Fibroblast of villous mesenchyme (primary cell): ENCODE measurements at places on chromosomes 4 and X. TPM values are rescaled to one million over a fixed set of nuclear protein-coding genes. Genes with fewer than 3 reads are reported as not detected.

- no peak for DNase-seq
Measured at GRCh38 chr4:142081025-142081424, 444.6 kb downstream of the IL15 start.

Gene C4orf51
- not detected in 2 replicates for total RNA-seq

- DNase-seq: no peak
Measured at GRCh38 chr4:150008546-150008945, 69.7 kb upstream of the DCLK2 start.

DNA sequence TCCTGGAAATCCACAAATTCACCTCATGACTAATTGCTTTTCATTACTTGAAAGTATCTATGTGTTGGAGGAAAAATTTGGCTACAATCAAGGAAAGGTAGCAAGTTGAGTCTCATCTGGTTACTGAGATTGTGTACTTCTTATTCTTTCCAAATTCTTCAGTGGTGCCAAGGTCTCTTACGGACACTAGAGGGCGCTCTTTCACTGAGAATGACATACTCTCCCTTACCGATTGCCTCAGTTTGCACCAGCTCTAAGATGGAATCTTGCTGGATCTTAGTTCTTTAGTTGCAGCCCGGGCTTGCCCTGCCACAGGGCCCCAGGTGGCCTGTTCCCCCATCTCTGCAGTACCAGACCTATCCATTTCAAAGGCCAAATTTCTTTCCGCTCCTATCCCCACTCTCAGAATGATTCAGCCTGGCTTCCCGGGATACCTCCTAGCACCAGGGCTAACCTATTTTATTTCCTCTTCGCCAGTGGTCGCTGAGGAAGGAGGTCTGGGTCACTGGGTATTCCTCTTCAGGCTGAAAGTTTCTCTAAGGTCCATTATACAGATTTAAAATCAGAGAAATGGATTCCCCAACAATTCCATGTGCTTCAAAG lies 24.6 kb upstream of the GPR50 start:
- DNase-seq: peak; percentile 51

Gene CRMP1
- total RNA-seq: under 0.01 TPM in 1 of 2 replicates, not detected in the other

- peak; percentile 14 for DNase-seq
Measured at GRCh38 chr4:25879991-25880651, 17.3 kb upstream of the SEL1L3 start.

GRCh38 chr4:52265781-52266525 lies 214.8 kb downstream of the SPATA18 start:
- DNase-seq: no peak

DNA sequence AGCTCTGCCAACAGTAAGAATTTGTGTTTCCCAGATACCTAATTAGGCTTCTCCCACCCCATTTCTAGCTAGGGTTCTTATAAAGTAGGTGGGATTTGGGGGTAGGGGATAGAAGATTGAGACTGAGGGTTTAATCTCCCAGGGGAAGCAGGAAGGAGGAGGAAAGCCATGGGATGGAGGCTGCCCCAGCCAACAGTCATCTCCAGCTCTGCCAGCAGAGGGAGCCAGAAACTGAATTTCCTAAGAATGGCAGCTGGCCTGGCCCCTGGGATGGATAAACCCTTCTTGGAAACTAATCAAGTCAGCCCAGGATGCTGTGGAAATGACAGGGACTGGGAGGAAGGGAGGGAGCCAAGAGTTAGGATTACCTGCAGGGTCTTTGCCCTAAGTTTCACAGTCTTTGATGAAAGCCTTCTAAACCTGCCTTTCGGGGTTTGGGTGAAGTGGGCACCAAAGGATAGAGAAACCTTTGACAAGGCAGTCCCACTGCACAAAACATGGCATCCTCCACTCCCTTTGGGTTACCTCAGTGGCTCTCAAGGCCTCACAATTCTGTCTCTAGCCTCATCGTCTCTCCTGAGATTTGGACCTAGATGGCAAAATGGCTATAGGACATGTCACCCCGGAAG lies 6.7 kb upstream of the ERCC6L start:
- peak; percentile 68 for DNase-seq

Gene CLTRN
- total RNA-seq: under 0.01 TPM in 1 of 2 replicates, not detected in the other

Gene TENM3
- total RNA-seq: 24.2 and 26.4 TPM in 2 replicates

Gene DUSP9
- under 0.01 TPM in 1 of 2 replicates, not detected in the other for total RNA-seq

DNA sequence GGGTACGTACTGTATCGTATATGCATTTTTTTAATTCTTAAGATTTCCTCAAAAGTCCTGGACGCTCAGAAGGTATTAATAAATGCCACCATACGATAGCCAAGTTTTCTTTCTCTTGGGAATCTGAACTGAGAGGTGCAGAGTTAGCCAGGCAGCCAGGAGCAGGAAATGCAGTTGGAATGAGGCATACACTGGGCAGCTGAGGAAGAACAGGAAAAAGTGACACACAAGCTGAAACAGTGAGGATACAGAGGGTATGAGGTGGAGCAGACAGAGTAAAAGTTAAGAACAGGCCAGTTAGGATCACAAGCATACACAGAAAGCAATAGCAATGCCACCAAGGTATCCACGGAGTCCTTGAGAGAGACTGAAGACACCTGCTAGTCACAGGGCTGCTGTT lies 13.4 kb downstream of the UFSP2 start:
- no peak for DNase-seq

Gene ZCCHC12
- total RNA-seq: under 0.01 TPM in 1 of 2 replicates, not detected in the other
